ENCODE measurements at places on chromosomes 2 and 18.

- DNase-seq, result no peak
Measured at GRCh38 chr2:2899826-2900225, 477.8 kb downstream of the EIPR1 start.

- no peak for DNase-seq
Measured at GRCh38 chr18:43534511-43534910, 257.2 kb upstream of the SYT4 start.

DNA sequence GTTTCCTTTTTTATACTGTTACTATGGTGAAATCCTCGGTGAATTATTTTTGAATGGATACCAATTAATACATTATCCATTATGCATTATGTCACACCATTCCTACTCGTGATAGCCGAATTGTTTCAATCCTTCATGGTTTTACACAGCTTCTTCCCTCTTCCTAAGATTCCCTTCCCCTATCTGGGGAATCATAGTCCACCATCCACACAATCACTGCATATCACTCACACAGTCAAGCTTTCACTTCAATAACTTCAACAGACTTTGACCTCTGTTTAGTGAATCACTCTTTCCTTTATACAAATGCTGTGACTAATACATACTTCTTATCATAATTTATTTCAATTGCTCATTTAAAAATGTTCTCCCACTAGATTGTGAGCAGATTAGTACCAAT is 1108.1 kb upstream of the LRRTM1 start:
- DNase-seq, result no peak

DNA sequence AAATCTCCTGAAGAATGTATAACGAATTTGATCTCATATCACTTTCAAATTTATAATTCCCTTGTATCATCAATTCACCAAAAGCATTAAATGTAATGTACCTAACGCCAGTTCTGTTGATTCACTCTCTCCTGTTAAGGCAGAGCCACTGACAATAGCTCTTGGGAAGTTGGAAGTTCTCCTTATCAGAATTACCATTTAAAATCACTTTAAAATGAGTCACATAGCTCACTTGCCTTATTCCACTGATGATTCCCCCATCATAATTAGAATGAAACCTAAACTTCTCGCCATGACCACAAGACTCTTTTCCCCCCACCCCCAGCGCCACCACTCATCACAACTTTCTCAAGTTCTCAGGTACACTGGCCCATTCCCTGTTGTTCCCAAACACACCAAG is 117.1 kb downstream of the PID1 start:
- DNase-seq, result no peak

DNA sequence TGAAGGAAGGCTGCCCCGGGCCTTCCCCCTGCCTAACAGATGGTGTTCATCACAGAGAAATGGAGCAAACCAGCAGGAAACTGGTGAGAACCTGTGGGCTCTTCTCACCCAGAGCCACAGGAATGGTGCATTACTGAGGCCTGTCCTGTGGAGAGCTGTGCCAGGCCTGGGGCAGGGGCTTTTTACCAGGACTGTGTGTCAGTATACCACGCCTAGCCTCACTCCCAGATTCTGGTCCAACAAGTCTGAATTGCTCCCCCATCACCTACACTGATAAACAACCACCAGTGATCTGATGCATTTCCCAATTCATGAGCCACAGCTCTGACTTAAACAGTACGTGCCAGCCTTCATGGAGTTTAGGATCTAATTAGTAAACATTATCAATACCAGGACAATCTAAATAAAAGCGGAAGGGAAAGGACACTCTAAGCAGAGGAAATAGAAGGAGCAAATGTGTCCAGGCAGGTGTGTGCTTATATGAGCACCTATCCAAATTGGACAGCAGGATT is 8.9 kb upstream of the DGUOK start:
- no peak for DNase-seq

- DNase-seq, result no peak
Measured at GRCh38 chr2:240622531-240623235, 2.6 kb upstream of the GPR35 start.

DNA sequence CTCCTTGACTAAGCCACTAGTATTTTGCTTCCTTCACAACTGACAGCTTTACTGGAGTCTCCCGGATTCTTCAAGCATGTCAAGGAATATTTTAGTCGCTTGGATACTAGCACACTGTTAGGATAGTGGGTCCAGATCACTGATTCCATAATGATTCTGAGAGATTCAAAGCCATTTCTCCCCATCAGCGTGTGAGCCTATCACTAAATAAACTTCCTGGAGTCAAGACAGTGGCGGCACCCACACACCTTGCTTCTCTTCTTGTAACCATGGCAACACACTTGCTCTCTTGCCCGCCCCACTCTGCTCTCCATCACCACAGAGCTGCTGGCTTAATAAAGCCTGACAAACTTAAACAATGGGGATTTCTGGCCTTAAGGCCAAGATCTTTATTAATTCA is 245.1 kb downstream of the LRRTM1 start:
- DNase-seq, result peak; percentile 25

DNA sequence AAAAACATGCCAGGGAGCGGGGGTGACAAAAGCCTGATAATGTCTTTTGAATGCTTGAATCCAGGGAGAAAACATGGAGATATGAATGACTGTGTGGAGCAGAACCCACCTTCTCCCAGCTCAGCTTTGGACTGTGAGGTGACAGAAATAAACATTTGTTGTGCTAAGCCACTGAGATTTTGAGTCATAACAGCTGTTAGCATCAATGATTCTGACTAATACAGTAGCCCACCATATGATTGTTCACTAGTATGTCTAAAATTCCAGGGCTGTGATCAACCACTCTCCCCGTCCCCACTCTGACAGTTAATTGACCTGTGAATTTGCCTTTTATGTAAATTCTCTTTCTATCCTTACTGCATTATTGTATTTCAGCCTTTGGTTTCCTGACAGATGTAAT is 69.1 kb downstream of the PDK1 start:
- DNase-seq, result no peak

DNA sequence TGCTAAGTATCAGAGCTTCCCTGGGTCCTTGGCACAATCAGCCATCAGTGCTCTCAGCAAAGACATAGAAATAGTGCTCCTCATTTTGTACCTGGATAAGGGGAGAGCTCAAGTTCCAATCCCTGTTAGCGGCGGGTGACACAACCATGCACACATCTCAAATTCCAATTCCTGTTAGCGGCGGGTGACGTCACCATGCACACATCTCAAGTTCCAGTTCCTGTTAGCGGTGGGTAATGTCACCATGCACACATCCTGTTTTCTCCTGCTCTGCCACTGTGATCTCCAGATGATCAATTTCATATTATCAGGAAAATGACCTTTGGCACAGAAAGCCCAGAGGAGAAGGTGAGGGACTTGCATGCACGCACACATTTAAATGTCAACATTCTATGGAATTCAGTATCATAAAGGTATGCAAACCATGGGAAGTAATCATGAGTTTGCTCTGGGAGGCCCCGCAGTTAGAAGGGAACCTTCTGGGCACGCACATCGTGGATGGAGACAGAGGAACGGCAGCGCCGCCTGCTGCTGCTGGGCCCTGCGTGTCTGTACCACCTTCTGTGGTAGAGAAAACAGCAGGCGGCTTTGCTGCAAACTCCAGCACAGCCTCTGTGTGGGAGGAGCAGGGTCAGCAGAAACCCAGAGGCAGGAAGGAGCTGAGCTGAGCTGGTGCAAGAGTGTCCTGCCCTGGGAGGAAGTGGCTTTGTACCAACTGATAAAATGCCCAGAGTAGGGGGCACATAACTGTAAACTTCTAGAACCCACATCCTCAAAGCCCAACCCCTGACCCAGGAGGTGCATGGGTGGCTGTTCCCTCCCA is 77.8 kb downstream of the MBP start:
- peak; percentile 93 for DNase-seq

DNA sequence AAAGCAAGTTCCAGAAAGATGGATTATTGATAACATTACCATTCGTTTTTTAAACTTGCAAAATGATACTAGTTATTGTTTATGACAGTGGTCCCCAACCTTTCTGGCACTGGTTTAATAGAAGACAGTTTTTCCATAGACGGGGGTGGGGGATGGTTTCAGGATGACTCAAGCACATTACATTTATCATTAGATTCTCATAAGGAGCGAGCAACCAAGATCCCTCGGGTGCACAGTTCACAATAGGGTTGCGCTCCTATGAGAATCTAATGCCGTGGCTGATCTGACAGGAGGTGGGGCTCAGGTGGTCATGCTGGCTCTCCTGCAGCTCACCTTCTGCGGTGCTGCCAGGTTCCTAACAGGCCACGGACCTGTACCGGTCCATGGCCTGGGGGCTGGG is 86.2 kb downstream of the BCL2 start:
- no peak for DNase-seq

- no peak for DNase-seq
Measured at GRCh38 chr2:54726431-54726830, 3.0 kb downstream of the EML6 start.

- DNase-seq, result no peak
Measured at GRCh38 chr2:30475542-30475941, 28.5 kb downstream of the LCLAT1 start.

DNA sequence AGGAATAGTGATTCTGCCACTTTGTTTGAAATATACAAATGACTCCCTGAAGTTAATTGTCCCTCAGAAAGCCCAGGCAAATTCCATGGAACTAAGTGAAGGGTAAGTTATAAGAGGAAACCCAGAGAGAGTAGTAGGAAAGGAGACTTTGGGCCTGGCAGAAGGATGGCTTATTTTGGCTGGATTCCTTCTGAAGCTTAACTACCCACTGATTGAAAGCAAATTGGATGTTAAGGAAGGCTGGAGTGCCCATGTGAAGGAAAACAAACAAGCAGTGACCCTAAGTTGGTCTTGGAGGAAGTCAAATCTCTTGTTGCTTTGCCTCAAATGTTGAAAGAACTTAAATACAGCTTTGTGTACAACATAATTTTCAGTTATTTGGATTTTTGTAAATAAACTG is 1106.4 kb upstream of the ZEB2 start:
- DNase-seq, result no peak

DNA sequence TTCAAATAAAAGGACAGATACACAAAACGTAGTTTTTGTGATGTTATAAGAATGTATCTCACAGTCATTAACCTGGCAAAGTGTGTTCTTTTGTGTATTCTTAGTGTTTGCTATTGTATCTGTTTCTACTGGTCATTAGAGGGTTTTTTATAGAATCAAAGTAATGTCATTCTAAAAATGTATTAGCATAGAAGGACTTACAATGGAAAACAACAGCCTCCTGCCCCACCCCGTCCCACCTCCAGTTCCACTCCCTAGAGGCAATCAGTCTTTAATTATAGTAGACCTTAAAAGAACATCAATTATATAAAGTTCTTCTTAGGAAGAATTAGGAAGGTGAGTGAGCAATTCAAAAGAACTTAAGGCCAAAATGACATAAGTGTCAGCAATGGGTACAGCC is 13.8 kb downstream of the DNAJC27 start:
- DNase-seq, result no peak

DNA sequence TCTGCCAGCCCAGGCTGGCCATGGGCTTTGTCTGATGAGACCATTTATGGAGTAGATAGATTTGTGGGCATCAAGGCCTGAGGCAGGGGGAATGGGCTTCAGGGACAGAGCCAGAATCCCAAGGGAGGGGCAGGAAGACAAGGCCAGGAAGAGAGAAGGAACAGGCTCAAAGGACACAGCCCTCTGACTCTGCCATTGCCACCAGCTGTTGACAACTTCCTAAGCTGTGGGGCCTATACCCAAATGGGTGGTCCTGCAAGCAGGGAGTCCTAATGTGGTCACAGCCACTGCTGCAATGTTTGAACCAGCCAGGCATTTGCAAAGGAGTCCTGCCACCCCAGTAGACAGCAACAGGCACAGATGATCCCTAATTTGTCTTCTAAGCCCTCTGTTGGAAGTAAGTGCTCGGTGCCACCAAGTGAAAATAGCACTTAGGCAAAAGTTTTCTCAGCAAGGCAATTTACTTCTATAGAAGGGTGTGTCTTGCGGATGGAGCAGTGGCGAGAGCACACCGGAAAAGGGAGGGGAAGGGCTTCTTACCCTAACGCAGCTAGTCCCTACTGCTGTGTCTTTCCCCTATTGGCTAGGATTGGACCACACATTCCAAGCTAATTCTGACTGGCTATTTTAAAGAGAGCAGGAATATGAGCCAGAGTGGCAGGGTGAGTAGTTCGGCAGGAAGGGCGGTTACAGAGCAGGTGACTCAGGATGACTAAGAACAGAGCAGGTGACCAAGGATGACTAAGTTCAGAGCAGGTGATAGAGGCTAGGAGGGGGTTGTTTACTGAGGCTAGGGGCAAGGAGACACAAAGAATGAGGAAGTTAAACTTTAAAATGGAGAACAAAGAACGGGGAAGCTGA is 47.2 kb downstream of the C1QL2 start:
- DNase-seq, result no peak

GRCh38 chr2:193584522-193584938 is 1389.8 kb upstream of the TMEFF2 start:
- DNase-seq, result no peak

- no peak for DNase-seq
Measured at GRCh38 chr2:7785700-7786099, 868.5 kb downstream of the RNF144A start.

DNA sequence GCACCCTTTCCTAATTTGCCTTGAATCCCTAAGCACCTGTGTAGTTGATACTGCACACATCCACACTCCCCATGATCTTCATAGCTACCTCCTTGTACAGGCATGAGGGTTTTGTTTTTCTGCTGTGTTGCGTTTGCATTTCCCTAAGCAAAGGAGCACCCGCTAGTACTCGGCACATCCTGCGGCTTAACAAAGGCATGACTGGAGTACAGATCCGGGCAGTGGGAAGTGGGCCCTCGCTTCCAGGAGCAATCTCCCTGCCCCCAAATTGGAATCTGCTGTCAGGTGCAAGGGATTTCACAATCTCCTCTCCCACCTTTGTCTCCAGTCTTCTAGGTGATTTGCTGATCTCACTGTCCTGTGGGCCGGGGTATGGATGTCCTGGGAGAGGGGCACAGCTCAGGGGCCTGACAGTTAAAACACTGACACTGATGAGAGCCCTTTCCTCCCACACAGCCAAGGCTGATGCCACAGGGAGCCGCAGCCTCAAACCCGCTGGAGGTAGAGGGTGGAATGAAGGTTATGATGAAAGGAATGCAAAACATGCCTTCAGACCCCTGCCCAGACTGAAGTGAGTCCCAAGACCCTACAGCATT is 98.7 kb upstream of the THOC1 start:
- DNase-seq, result no peak

- no peak for DNase-seq
Measured at GRCh38 chr2:156837635-156838370, 401.6 kb downstream of the GPD2 start.

DNA sequence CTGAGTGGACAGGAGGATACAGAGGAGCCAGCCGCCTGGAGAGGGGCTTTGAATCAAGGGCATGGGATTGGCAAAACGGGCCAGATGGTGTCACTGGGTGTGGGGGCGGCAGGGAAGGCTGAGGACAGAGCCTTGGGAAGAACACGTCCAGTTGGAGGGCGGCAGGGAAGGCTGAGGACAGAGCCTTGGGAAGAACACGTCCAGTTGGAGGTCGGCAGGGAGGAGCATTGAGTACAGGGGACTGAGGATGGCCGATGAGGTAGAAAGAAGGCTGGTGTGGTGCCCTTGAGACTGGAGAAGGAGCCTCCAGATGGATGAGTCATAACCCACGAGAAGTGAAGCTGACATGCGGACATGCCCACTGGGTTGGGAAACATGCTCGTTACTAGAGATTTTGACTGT is 4.5 kb downstream of the HES6 start:
- no peak for DNase-seq

Measured in dorsolateral prefrontal cortex (tissue), 122 donors.